ENCODE measurements at places on chromosomes 7 and 10. TPM values are rescaled to one million over a fixed set of nuclear protein-coding genes. Genes with fewer than 3 reads are reported as not detected.

- no peak for DNase-seq
These were observed 372.5 kb downstream of the SDK1 start for GRCh38 chr7:3673524-3673923.

- DNase-seq = peak; percentile 89
These were observed at the start of gene ARHGAP21 for GRCh38 chr10:24723788-24724380. Gene ARHGAP21 (minus strand): TSS chr10:24723887. CDS start chr10:24721899, 1,988 bp downstream.

Gene APBB1IP
- 136 TPM for total RNA-seq

Gene ELN
- 43.3 TPM for total RNA-seq

- DNase-seq = no peak
These were observed 53.4 kb upstream of the CAMK2B start for GRCh38 chr7:44378744-44379143.

Gene KCNH2
- 2.2 TPM for total RNA-seq

- DNase-seq = no peak
These were observed 50.3 kb upstream of the GSAP start for GRCh38 chr7:77466450-77466849.

Gene ATP6V0A4
- total RNA-seq = not detected

Gene MARCHF5
- 33.4 TPM for total RNA-seq

GRCh38 chr10:31830887-31831286 lies 97.7 kb downstream of the ARHGAP12 start:
- no peak for DNase-seq

- DNase-seq = no peak
These were observed 861.1 kb downstream of the TYW1 start for GRCh38 chr7:67857698-67858097.

Gene NXPH1
- total RNA-seq = not detected

- no peak for DNase-seq
These were observed 4.2 kb downstream of the KCNMA1 start for GRCh38 chr10:77633376-77633775.

Gene SFTPA1
- not detected for total RNA-seq

- DNase-seq = no peak
These were observed 71.5 kb downstream of the ST7 start for GRCh38 chr7:117024811-117025210.

DNA sequence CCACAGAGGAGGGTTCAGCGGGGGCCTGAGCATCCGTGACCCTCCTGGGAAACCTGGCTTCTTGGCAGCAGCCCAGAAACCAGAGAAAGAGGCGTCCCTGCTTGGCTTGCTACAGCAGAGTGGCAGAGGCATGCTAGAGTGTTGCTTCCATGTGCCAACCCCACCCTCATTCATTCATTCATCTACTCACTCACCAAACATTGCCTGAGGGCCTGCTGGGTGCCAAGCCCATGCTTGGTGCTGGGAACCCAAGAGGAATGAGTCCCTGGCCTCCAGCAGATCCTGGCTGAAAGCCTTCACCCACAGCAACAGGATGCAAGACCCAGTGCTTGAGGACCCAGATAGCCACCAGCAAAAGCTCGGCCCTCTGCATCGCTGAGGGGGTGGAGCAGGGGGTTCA lies 129.0 kb downstream of the CDH23 start:
- no peak for DNase-seq

GRCh38 chr10:19209319-19209718 lies 160.7 kb downstream of the MALRD1 start:
- no peak for DNase-seq

Gene RPS24
- total RNA-seq = 1,075 TPM

Gene TPK1
- total RNA-seq = 24.1 TPM

Gene SPDYE16
- not detected for total RNA-seq

Gene TLX1
- total RNA-seq = 91.5 TPM

DNA sequence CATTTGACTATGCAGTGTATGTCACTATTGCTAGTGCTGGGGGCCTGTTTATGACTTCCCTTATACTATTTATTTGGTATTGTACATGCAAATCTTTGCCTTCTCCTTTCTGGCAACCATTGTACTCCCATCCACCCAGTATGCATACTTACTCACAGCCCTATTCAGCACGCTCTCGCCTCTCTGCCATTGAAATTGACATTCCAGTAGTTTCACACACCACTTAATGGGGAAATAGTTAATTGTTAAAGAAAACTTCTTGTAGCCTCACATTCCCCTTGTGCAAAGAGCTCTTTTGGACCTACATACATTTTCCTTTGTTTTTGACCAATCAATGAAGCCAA lies 9.9 kb downstream of the CLDN12 start:
- no peak for DNase-seq

GRCh38 chr10:45261243-45261775 lies 54.1 kb downstream of the OR13A1 start:
- DNase-seq = no peak

GRCh38 chr10:70615784-70616522 lies 13.4 kb upstream of the PRF1 start:
- no peak for DNase-seq

DNA sequence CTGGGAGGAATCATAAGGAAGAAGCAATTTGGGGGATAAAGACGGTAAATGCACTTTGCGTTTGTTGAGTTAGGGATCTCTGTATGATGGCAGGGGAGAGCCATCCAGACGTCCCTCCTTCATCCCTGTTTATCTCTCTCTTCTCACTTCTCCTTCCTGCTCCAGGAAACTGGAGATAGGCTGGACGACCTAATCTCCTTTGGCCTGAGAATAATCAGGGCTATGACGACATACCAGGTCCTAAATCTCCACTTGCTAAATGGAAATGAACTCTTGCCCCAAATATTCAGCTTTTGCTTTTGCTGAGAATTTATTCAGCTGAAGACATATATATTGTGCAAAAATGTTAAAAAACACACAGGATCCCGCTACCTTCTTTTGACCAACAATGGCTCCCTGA lies 182.9 kb upstream of the INHBA start:
- DNase-seq = no peak

Gene PLCE1
- total RNA-seq = 12.4 TPM

DNA sequence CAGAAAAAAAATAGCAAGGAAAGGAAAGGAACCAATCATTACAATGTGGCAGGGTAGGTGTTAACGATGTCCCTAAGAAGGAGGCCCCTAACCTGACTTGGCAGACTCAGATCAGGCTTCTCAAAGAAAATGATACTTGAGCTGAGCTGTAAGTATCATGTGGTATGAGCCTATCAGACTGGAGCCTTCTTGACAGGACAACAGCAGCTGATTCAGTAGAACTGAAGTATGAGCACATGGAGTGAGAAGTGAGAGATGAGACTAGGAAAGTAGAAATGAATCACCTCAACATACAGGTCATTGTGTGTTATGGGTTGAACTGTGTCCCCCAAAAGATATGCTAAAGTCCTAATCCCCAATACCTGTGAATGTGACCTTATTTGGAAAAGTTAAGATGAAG lies 66.3 kb downstream of the MTERF1 start:
- no peak for DNase-seq

All from spleen (tissue), 13 donors.